ENCODE measurements at places on chromosomes 6 and 20.

DNA sequence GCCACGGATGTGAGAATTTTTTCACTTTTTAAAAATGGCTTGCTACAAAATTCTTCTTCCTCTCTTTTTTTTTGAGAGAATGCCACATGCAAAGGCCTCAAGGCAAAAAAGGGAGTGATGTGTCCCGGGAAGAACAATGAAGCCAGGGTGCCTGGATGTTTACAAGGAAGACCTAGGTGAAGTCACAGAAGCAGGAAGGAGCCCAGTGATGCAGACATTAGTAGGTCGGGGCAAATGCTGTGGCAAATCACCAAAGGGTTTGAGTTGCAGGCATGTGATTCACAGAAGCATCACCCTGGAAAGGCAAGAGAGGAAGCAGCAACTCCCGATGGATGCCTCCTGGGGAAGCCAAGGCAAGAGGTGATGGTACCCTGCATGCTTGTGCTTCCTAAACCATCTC is 46.8 kb downstream of the FARS2 start:
- no peak for DNase-seq

- no peak for DNase-seq
Observed at GRCh38 chr6:151723152-151723551, 84.3 kb upstream of the ESR1 start.

- DNase-seq, result no peak
Observed at GRCh38 chr6:25244865-25245264, 34.3 kb upstream of the CARMIL1 start.

GRCh38 chr6:128078276-128078675 is 177.4 kb upstream of the THEMIS start:
- no peak for DNase-seq

- no peak for DNase-seq
Observed at GRCh38 chr20:18031888-18032509, 25.7 kb downstream of the OVOL2 start.

- DNase-seq, result no peak
Observed at GRCh38 chr6:89032599-89032998, 48.0 kb upstream of the PNRC1 start.

DNA sequence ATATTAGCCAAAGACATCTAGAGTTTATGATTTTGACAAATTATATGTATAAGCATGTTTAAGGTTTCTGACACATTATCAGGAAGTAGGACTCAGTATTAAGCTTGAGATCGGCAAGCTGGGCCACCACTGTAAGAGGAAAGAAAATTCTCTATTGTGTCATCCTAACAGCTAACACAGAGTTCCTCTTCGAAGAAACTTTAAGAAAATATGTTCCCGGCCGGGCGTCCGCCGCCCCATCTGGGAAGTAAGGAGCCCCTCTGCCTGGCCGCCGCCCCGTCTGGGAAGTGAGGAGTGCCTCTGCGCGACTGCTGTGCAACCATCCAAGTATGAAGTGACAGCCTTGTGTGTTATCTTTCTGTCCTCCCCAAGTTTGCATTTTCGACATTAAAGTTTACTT is 23.0 kb downstream of the USP49 start:
- DNase-seq, result no peak

- peak; percentile 85 for DNase-seq
Observed at GRCh38 chr6:28606424-28607391, 81.0 kb downstream of the GPX5 start.

DNA sequence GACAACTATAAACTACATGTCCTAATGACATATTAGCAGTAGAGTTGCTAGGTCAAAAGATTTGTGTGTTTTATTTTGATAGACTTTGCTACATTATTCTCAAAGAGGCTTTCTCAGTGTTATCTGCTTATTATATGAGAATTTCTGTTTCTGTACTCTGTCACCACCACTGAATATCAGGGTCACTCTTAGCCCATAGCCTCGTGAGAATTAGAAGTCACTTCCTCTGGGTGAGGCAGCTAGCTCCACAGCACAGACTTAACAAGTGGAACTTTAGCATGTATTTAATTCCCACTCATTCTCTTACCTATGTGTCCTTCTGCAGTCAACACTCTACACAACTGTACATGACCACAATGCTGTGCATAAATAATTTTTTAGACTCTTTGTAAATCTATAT is 6.7 kb downstream of the PHACTR2 start:
- DNase-seq, result no peak

GRCh38 chr20:32356622-32357374 is 1.3 kb upstream of the ASXL1 start:
- DNase-seq, result peak; percentile 67

- DNase-seq, result peak; percentile 36
Observed at GRCh38 chr6:52992980-52993920, 1.8 kb downstream of the GSTA4 start.

DNA sequence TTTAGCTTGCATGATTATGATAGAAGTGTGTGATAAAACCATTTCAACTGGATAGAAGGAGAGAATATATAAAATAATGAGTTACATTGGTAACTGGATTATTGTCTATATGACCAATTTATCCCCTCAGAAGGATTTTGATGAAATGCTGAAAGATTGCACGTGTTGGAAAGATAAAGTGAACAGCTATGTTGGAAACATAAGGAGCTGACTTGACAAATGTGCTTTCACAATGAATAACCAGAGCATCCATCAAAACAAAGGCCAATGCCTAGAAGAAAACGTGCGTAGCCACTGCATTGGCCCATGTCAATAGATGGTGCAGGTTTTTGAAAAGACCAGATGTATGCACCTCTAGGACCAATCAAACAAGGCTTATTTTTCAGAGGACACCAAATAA is 168.8 kb downstream of the TMEM200A start:
- no peak for DNase-seq

- DNase-seq, result no peak
Observed at GRCh38 chr6:140850438-140850837, 1282.3 kb upstream of the GJE1 start.

- no peak for DNase-seq
Observed at GRCh38 chr6:92589996-92590395, 829.4 kb downstream of the EPHA7 start.

DNA sequence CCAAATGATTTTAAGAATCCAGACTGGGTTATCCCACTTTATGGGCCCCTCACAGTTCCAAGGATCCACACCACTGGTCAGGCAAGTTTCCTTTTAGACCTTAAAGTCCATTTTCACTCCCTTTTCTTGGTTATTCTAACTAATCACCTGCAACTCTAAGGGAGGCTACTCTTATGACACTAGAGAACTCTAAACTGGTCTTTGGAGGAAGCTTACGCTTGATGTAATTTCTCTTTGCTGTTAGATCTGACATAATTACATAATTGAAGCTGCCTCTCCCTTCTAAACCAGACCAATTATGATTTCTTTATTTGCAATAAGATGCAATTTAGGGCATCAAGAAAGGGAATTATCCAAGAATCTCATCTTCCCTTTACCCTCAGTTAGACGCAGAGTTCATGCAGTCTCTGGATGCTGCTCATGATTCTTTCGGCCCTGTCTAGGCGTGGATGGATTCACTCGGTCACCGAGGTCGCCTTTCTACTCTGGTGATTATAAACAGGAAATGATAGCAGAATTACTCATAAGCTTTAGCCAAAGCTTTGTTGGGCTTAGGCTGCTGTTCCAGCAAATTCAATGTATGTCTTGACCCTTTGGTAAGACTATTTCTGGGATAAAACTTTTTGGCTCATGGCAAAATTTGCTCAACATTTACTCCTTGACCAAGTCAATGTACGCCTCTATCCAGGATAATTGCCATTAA is 166.4 kb upstream of the PRND start:
- DNase-seq, result no peak

- DNase-seq, result no peak
Observed at GRCh38 chr6:3316818-3317217, 58.1 kb downstream of the PSMG4 start.

DNA sequence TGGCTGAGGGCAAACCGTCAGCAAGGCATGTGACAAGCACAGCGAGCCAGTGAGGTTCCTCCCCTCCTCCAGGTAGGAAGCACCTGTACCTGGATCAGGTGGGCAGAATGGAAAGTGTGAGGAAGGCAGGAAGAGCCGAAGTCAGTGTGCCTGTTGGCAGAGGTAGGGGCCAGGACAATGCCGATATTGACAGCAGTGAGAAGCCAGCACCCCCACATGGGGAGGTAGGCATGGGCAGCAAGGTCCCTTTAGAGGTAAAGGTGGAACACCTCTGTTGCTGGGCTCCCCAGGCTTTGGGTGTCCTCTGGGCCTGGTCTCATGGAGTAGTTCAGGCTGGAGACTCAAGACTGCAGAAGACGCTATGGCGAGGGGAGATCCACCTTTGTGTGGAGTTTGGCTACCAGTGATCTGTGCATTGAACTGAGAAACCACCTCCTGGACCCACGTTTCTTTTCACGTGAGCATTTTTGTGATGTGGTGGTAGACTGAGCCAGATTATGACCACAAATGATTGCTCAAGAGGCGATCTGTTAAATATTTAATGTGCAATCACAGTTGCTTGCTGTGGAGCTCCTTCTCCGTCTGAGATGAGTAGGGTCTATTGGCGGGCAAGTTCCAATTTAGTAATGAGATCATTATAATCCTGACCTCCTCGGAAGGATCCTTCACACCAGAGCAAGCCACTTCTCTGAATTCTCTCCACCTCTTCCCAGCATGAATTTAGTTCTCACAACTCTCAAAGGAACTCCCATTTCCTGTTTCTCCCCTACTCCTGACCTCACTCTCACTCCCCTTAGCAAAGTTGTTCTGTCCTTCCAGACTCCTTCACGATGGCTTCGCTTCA is 174.8 kb downstream of the CDH26 start:
- DNase-seq, result no peak

DNA sequence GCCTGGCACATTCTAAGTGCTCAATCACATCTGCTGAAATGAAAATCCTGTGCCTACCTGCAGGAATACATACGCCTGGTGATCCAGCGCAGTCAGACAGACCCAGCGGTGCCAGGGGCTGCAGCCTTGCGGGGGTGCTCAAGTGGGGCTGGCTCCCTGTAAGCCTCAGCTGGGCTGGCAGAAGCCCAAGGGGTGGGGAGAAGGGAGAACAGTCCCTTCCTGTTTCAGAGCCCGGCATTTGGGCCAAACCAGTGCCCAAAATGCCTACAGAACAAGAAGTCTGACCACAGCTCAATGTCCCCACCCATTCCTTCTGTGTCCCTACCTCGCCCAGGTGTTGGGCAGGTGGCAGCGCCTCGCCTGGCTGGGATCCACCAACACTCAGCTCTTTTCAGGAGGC is 22.6 kb downstream of the KCNK15 start:
- DNase-seq, result no peak

GRCh38 chr6:77124604-77125003 is 338.7 kb downstream of the HTR1B start:
- no peak for DNase-seq

DNA sequence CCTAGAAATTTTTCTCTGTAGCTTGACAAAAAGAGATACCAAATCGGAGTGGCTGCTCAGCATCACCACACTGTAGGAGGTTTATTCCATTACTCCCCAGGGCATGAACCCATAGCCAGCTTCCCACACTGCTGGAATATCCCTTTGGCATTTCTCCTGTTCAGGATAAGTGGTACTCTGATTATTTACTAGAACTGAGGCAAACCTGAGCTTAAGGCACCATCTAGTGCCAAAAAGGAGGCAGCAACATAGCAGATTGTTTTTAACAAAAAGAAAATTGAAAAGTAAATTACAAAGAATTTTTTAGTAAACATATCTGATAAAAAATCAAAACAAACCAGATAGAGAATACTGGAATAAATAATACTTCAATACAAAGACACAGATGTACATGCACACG is 181.7 kb downstream of the WDR27 start:
- DNase-seq, result no peak

GRCh38 chr20:44056010-44056698 is 130.8 kb downstream of the JPH2 start:
- peak; percentile 2 for DNase-seq

GRCh38 chr6:17054647-17055046 is 47.2 kb upstream of the STMND1 start:
- no peak for DNase-seq

GRCh38 chr6:90068703-90069523 is 174.6 kb downstream of the GJA10 start:
- no peak for DNase-seq

- DNase-seq, result peak; percentile 78
Observed at GRCh38 chr6:27205375-27206278, 41.9 kb upstream of the PRSS16 start.

DNA sequence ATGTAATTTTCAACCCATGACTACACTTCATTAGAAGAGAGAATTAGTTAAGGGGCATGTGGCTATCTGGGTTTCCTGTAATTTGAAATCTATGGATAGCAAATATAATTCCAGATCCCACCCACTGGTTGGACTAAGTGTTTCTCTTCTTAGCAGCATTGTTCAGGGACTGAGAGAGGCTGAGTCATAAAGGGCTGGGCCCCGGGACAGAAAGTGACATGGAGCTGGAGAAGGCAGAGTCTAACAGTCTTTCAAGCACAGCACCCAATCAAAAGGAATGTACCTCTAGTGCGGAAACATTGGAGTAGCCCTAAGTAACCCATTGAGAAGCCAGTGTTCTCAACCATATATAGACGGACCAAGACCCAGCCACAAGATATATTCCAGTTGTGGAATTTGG is 363.9 kb downstream of the DHX35 start:
- no peak for DNase-seq

DNA sequence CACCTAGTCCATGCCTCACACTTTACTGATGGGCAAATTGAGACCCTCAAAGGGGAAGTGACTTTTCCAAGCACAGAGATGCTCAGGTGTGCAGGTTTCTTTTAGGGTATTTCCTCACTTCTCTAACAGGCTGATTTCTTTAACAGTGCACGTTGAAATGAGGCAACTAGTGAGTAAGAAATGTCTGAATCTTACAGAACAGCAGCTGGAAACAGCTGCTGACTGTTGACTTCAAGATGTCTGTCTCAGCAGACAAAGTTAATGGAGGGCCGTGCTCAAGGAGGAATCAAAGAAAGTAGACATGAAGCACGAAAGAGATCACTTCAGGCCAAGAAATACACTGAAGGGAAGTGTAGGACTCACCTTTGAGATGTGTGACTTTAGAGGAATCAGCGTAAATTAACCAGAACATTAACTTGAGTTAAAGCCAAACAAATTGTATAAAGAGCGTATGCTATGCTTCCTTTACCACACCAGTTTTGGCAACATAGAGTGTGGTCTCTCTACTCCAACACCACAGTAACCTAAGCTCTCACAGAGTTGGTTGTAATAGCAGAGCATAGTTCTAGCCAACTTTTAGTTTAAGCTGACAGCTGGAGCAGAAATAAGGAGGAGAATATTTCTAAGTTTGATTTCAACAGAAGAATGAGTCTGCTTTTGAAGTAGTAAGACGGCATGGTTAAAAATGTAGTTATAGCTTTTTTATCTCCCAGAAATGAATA is 60.9 kb downstream of the SAMD3 start:
- DNase-seq, result no peak

DNA sequence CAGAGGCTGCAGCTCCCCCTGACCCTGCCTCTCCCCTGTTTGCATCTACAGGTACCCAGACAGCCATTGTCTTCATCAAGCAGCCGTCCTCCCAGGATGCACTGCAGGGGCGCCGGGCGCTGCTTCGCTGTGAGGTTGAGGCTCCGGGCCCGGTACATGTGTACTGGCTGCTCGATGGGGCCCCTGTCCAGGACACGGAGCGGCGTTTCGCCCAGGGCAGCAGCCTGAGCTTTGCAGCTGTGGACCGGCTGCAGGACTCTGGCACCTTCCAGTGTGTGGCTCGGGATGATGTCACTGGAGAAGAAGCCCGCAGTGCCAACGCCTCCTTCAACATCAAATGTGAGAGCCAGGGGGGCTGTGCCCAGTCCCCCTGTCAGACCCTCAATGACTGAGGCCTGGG is 42.1 kb upstream of the SRF start:
- no peak for DNase-seq
